ENCODE measurements at places on chromosomes 16 and 17.
A peak's percentile ranks its signal among the peaks of the same experiment; 100 is the strongest.

- peak; percentile 82 for DNase-seq
Observed at GRCh38 chr16:82183004-82183397, 13.0 kb upstream of the MPHOSPH6 start.

- DNase-seq: peak; percentile 24
Observed at GRCh38 chr17:80024206-80024972, 11.3 kb downstream of the TBC1D16 start.

GRCh38 chr16:27514806-27515205 lies 34.9 kb downstream of the GTF3C1 start:
- DNase-seq: no peak

DNA sequence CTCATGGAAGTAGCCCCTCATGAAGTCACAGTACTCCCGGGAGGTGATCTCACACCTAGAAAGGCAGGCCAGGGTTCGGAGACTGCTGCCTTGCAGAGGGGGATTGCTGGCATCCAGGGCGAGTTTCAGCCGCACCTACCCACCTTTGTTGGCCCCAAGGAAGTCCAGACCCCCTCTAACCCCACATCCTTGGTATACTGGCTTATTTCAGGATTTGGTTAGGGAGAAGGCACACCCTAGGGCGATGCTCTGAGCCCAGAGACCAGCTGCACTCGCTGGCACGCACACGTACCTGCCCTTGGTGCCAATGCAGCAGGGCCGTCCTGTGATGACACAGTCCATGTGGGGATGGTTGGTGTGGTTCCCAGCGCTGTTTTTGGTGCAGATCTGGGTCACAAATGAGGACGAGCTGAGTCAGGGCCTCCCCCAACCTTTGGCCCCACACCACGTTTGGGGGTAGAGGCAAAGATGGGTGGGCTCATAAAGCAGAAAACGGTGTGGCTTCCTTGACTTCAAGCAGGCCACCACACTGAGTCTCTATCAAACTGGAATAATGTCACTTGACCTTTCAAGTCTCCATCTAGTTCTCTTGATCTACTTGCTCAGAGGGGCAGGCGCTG lies 5.9 kb downstream of the SNRNP25 start:
- no peak for DNase-seq

- no peak for DNase-seq
Observed at GRCh38 chr16:23512168-23512695, 1.9 kb upstream of the GGA2 start.

GRCh38 chr17:21373036-21373435 lies 3.1 kb upstream of the KCNJ12 start:
- DNase-seq: no peak

DNA sequence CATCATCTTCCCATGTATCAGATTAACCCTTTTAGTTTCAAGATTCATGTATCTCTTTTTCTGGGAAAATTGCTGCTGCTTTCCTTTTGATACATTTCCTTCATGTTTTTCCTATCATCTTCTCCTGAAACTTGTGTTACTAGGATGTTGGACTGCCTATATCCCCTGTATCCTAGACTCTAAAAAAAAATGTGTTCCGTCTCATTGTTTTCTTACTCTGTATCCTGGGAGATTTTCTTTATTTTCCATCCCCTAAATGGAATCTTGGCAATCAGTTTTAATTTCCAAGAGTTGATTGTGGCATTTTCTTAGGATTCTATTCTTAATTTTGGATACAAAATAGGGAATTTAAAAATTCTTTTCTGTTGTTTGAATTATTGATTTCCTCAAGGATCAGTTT lies 36.8 kb downstream of the MAP2K4 start:
- DNase-seq: no peak

GRCh38 chr17:13931800-13932460 lies 137.4 kb upstream of the COX10 start:
- DNase-seq: no peak

DNA sequence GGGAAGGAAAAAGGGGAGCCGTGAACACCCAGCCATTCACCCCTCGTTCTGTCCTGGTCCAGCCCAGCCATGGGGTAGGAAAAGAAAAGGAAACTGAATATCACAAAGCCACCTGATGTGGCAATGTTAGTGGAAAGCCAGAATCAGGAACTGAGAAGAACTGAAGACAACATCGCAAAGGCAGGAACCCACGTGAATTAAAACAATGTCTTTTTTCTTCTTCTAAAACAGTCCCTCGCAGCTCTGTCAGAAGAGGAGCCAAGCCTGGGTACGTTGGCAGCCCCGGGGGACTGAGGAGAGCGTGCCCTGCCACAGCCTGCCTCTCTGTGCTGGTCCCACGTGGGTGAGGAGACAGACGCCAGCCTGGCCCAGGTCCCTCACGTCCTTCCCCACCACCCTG lies 55.0 kb downstream of the ZNF423 start:
- no peak for DNase-seq
